ENCODE measurements at places on chromosomes 4 and X. TPM values are rescaled to one million over a fixed set of nuclear protein-coding genes. Genes with fewer than 3 reads are reported as not detected.

SMARCAD1 gene
- total RNA-seq = 31.0 TPM

OTC gene
- not detected for total RNA-seq

- no peak for DNase-seq
These were observed 910.3 kb downstream of the STIM2 start for GRCh38 chr4:27770895-27771294.

GRCh38 chr4:78666830-78667258, 109.3 kb upstream of the BMP2K start:
- no peak for DNase-seq

DNA sequence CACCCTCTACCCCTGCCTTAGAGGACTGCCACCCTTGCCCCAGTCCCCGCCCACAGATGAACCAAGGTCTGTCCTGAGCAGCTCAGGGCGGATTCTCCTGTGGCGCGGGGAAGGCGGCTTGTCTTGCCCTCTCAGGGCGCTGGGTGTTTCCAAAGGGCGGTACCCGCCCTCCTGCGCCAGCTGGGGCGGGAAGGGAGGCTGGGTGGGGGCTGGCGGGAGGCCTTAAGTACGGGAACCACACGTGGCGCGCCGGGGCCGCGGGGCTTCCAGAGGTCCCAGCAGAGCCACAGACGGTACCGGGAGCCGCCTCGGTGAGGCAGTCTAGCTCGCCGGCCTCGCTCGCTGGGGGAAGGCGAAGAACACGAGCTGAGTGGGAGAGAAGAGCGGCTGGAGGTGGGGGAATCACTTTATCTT, 361.1 kb downstream of the MID1IP1 start:
- no peak for DNase-seq

PGAM4 gene
- 0.17 TPM for total RNA-seq

- no peak for DNase-seq
These were observed 29.8 kb upstream of the EMCN start for GRCh38 chr4:100547541-100548199.

DNA sequence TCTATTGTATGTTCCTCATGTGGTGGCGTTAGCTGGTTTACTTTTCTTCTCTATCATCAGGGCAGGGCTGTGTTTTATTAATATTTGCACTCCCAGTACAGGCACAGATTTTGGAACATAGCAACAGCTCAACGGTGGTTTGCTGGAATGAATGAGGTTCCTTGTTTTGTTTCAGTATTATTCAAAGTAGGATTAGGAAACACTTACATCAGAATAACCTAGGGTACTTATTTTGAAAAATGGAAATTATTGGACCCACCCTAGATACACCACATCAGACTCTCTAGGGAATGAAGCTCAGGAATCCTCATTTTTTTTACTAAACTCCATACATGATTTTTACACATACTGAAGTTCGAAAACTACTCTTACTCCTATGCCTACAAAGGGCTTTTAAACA, 108.8 kb upstream of the ENPEP start:
- DNase-seq = no peak

DNA sequence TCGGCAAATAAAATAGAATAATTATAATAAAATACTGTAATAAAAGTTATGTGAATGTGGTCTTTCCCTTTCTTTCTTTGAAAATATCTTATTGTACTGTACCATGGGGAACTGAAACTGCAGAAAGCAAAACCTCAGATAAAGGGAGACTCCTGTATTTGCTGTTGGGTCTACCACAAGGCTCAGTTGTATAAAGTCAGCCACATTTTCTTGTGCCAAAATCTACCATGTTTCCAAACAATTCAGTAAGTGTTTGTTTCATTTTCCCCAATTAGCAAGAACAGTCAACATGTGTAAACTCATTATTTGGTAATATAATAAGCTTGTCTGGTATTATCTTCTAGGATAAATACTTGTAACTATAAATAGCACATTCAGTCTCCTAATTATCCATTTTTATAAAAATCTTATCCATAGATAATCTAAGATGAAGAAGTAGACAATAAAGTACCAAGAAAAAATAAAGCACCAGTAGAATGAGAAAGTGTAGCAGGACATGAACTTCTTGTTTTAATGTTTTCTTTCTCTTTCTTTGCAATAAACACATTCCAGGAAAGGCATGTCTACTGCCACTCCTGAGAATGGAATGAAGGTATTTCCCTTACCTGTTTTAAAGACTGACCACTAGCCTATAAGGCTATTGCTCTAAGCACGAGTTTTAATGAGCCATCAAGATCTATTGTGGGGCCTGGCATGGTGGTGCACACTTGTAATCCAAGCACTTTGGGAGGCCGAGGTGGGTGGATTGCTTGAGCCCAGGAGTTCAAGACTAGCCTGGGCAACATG, 15.0 kb upstream of the OTUD4 start:
- DNase-seq = no peak

GRCh38 chrX:38561951-38562719, 793 bp downstream of the TSPAN7 start:
- peak; percentile 82 for DNase-seq

EDNRA gene
- not detected for total RNA-seq

GRCh38 chr4:40265910-40266274, 69.1 kb downstream of the RHOH start:
- DNase-seq = no peak

DNA sequence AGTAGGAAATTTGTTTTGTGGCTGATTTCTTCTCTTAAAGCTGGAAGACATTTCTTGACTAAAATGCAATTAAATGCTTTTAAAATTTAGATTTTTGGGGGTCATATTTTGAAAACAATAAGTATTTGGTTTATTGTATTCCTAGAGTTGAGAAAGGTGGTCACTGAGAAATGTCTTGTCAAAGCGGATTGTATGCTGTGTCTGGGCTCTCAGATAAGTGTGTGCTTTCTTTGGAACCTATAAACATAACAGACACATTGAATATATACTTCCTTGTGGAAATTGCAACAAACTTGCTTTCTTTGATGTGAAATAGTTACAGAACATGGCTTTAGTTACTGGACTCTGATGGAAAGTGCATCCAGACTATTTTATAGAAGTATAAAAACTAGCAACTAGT, 75.4 kb downstream of the AFF1 start:
- no peak for DNase-seq

RBMX2 gene
- total RNA-seq = 22.4 TPM

- DNase-seq = no peak
These were observed 1192.6 kb downstream of the C4orf33 start for GRCh38 chr4:130288576-130288975.

DNA sequence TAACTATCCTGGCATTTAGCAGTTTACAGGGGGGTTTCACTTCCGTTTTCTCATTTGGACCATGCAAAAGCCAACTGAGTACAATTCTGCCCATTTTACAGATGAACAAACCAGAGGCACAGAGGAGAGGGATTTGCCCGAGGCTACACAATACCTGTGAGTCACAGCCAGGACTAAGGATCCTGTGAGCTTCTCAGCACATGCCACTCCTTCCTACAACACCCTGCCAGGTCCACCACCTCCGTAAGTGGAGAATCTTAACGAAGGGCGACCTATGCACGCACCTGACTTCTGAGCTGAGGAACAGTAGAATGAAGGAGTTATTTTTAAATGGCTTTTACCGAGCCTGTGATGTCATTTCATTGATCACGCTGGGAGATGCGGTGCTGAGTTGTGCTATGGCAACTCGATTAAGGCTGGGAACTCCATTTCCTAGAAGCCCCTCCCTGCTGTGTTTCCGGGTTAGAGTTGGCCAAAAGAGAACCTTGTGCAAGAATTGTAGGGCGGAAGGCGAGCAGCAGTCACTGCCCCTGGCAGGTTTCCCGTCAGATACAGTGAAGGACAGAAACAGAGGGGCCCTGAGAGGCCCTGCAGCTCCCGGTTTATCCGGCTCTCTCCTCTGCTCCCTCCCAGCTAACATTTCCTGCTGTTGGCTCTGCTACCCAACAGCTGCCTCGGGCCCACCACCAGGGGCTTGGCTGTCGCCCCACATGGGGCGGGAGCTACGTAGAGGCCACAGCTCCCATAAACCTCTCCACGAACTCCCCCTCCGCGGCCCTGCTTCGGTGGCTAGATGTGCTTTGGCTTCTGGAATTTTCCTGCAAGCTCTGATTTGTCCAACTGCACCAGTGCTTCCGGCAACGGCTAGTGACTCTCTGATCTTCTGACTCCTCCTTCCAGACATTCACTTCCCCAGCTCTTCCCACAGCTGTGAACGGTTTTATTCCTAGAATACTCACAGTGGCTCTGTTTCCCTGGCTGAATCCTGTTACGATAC, 75.1 kb upstream of the USP9X start:
- DNase-seq = peak; percentile 32

CXCL13 gene
- total RNA-seq = not detected

CLNK gene
- total RNA-seq = not detected

COQ2 gene
- 46.1 TPM for total RNA-seq

- DNase-seq = no peak
These were observed 45.2 kb downstream of the ADD1 start for GRCh38 chr4:2888886-2889285.

- DNase-seq = no peak
These were observed 9.3 kb downstream of the PRDM8 start for GRCh38 chr4:80206521-80207171.

DNA sequence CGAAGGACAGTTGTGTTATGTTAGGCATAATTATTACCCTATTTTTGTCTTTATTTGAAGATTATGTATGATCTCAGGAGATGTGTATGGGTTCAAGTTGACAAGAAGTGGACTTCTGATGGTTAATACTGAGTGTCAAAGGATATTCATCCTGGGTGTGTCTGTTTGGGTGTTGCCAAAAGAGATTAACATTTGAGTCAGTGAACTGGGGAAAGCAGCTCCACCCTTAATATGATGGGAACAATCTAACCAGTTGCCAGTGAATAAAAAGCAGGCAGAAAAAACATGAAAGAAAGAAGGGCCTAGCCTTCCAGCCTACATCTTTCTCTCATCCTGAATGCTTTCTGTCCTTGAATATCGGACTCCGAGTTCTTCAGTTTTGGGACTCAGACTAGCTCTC, 332.6 kb downstream of the DTHD1 start:
- no peak for DNase-seq

- DNase-seq = no peak
These were observed 128.8 kb downstream of the RAB28 start for GRCh38 chr4:13355111-13355880.

GPR82 gene
- total RNA-seq = not detected

GRCh38 chr4:8053688-8054449, 104.7 kb downstream of the ABLIM2 start:
- peak; percentile 12 for DNase-seq

Measured in G401 (cell line).